ENCODE measurements at places on chromosomes 1 and 21. TPM values are rescaled to one million over a fixed set of nuclear protein-coding genes. Genes with fewer than 3 reads are reported as not detected.

DNA sequence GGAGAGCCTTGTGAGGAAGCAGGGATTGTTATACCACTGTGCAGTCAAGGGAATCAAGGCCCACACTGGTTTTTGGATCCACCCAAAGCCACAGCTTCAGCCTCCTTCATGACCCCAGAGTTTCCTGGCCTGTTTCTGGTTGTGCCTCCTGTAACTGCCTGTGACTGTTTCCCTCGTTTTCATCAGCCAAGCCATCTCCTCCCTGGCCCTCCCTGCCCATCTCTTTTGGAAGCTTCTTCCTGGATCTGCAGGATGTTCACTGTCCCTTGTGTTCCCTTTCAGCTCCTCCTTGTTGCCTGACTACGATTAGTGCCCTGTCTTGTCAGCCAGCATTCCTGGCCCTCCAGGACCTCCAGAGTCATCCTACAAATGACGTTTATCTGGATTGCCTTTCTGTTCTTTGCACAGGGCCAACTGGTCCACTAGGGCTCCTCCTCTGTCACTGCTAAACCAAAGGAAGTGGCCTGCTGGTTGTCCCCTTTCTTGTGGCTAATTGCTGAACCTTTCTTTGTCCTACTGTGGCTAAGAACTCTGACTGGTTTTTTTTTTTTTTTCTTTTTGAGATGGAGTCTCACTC is 17.9 kb downstream of the SFT2D2 start:
- DNase-seq = peak; percentile 34

DNA sequence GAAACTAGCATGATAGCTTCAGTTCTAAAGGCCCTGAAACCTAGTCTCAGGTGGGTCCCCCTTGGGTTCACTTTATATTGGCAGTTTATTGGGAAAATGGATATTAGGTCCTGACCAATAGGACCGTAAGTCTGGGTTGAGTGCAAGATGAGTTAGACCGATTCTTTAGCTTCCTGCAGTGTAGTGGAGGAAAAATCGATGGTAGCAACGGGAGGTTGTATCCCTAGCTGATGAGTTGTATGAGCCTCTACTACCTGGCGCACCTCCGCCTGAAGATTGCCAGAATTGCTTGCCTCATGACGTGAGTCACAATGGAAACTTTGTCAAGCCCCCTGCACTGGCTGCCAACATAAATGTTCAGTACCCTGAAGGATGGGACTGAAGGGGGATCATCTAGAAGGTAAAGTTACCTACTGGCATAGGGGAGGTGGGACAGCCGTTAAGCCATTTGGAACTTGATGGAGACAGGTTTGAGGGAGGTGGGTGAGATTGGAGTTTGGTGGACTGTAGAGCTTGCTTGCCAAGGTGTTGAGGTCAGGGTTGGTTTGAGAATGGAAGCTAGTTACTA is 3.9 kb downstream of the RCC1 start:
- no peak for DNase-seq

- no peak for DNase-seq
These were observed 408.6 kb downstream of the PRDM2 start for GRCh38 chr1:14108356-14109275.

DNA sequence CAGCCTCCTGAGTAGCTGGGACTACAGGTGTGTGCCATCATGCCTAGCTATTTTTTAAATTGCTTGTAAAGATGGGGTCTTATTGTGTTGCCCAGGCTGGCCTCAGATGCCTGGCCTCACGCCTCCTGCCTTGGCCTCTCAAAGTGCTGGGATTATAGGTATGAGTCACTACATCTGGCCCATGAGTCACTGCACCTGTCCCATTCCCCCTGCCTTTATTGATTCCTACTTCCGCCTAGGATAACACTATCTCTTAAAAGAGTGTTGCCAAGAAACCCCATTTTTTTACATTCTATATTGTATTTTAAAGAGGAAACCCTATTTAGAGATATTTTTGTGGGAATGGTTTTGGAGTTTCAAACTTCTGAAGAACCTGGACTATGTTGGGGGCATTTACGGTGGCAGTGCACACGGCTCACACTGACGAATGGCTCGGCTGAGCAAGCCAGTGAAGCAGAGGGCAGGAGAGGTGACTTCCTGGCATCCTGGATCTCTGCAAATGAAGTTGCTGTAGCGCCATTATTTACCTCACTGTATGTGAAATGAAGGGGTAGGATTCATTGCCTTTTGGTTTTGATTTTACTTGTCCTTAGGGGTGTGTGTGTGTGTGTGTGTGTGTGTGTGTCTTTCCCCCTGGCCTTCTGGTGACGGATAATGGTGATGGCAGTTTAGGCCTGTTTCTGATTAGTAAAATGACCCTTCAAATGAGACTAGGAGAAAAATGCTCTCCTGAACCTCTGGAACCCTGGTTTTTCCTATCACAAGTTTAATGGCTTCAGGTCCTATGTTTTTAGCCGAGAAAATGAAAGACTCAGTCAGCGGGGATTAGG is 22.5 kb downstream of the KIF26B start:
- DNase-seq = no peak

DNA sequence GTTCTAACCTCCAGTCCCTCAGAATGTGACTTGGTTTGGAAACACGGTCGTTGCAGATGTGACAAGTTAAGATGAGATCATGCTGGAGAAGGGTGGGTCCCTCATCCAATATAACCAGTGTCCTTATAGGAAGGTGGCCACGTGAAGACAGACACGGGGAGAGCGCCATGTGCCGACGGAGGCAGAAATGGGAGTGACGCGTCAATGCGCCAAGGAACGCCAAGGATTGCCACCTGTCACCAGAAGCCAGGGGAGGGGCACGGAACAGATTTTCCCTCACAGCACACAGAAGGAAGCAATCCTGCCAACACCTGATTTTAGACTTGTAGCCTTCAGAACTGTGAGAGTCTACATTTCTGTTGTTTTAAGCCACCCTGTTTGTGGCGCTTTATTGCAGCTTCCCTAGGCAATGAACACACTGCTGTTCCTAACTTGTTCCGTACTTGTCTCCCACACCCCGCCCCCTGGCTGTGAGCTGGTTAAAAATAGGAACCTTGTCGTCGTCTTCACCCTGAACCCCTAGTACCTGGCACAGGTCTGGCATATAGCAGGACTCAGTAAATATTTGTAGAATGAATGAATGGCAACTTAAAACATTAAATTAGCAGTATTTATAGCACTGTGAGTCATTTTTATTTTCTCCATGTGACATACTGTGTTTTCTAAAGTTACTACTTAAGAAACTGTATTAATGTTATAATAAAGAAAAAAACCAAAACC is 14.2 kb downstream of the RIMS3 start:
- no peak for DNase-seq

- DNase-seq = no peak
These were observed 1.7 kb downstream of the CD244 start for GRCh38 chr1:160860840-160861505.

DNA sequence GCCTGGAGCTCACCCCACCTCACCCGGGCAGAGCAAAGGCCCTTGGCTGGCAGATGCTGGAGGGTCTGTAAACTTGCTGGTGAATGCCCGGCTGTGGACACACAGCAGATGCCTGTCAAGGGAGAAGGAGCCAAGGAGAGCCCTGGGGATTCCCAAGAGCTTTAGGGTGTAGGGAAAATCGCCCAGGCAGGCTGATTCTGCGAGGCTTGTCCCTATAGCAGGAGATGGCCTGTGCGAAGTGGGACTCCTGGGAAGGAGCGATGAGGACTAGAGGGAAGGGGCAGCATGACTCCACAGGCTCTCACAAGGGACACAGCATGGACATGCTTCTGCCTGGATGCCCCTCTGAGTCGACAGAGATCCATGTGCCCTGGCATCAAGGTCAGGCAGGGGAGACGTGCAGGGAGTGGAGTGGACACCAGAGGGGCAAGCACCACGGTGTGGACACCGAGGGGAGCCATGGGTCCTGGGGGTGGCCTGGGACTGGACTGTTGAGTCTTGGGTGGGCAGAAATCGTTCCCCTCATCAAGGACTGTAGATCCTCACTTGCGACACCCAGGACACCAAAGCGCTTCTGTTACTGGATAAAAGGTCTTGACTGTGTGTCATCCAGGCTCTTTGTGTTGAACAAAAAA is 71.4 kb upstream of the ABCG1 start:
- DNase-seq = no peak

DNA sequence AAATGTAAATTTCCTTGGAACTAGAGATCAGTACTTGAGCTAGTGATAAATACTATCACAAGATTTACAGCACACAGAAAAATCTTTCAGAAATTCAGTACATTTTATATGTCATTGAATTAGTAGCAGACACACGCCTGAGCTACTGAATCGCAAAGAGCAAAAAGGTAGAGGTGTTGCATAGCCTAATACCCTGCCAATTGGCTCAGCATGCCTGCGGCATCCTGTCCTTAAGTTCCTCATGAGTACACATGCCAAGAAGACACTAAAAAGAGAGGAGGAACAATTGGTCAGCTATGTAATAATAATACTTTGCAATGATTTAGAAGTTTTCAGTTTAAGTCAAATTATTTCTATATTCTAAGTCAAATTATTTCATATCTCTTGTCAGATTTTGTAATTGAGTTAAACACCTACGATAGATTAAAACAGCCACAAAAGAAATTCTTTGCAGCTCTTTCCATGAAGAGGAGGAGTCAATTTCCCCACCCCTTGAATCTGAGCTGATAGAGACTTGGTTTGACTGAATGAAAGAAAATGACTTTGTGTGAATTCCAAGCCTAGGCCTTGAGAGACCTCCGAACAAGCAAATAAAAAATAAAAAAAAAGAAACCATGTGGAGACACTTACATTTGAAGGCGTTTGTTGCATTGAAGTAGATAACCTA is 36.2 kb upstream of the PKN2 start:
- no peak for DNase-seq

DNA sequence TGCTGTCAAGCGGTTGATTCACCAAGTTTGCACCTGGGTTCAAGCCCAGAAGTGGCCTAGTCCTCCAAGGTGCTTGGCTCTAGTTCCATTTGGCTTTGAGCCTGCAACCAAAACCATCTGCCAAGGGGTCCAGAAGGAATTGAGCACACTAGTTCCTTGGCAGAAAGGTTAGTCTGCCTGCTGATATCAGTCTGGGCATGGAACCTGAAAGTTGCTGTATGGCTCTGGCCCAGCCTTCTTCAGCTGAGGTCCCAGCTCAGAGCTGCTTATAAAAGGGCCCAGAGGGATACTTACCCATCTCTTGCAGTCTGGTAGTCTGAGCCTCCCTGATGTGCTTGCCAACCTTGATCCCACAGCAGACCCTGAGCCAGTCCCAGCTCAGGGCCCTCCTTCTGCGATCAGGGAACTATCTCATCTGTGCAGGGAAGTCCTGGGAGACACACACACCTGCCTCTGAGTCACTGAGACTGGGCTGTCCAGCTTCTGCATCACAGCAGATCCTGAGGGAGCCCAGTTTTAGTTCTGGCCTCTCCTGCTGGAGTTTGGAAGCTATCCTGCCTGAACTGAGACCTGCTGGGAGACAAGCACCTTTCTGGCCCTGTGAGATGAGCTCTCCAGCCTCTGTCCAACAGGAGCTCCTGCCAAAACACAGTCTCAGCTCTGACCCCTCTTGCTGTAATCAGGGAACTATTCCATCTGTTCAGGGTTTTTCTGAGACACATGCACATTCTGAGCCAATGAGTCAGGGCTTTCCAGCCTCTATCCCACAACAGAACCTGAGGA is 75.8 kb downstream of the CTH start:
- peak; percentile 81 for DNase-seq

- DNase-seq = no peak
These were observed 1103.3 kb upstream of the B3GALT2 start for GRCh38 chr1:194289569-194290266.

DNA sequence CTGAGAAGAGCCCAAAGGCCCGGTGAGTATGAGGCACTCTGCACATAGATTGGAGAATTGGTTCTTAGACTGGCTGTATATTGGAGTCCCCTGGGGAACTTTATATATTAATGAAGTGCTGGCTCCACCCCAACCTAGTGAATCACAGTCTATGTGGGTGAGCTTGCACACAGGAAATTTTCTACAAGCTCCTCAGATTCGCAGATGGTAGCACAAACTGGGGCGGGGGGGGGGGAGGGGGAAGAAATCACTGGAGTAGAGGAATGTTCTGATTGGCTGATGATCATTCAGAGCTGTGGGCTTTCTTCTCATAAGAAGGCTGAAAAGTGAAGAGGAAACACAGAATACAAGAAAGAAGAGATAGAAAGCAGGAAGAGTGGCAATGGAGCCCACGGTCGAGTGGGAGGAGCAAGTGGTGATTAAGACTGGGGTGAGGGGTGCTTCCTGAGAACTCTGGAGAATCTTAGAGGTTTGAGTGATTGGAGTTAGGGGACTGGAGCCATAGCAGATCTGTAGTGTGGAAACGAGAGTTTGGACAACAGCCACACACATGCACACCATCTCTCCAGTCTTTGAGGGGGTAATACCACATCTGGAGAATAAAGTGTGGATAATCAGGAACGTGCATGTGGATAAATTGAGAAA is 465.9 kb upstream of the DAB1 start:
- DNase-seq = no peak

DNA sequence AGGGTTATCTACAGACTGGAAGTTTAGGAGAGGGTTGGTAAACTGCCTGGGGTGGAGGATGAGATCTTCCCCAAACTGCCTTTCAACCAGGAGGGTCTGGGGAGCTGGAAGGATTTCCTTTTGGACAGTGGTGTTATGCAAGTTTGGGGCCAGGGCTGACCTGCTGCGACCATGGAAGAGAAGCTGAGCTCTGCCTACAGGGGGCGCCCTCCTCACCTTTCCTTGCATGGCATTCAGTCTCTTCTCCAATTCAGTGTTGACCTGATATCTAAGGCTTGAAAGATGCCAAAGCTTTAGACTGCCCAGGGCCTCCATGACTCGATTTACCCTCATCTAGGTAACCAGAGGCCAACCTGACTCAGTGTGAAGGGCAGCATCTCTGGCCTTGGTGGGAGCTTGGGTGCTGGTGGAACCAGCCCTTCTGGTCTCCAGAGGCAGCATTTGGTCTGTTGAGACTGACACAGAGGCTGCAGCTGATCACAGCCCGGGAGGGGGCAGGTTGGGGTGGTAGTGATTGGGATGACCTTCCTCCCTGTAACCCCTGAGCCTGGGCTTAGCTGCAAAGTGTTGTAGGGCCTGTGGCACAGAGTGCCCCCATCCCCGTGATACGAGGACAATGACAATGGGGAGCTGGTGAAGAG is 170.0 kb downstream of the GRIK3 start:
- no peak for DNase-seq

DNA sequence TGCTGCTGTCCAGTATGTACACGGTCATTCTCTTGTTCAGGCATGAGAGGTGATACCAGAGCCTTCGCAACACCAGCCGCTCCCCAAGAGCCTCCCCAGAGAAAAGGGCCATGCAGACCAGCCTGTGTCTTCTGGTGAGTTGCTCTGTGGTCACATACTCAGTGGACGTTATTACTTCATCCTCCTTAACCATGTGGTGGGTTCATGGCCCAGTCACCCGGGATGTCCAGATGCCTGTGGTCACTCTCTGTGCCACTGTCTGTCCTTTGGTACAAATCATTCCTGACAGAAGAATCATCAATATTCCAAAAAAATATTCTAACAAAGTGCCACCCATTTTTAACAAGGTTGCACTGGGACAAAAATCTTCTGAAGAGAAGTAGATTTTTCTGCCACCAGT is 8.8 kb upstream of the ZNF124 start:
- DNase-seq = no peak

GRCh38 chr1:119674835-119675289 is 26.8 kb upstream of the ZNF697 start:
- peak; percentile 94 for DNase-seq

Gene NBPF6
- not detected for total RNA-seq

Gene S100PBP
- total RNA-seq = 23.0 TPM

Gene KCNE2
- 1.7 TPM for total RNA-seq

All from cardiac muscle cell (in vitro differentiated cells and primary cell).